ENCODE measurements at places on chromosomes 4 and X.
A peak's percentile ranks its signal among the peaks of the same experiment; 100 is the strongest.

DNA sequence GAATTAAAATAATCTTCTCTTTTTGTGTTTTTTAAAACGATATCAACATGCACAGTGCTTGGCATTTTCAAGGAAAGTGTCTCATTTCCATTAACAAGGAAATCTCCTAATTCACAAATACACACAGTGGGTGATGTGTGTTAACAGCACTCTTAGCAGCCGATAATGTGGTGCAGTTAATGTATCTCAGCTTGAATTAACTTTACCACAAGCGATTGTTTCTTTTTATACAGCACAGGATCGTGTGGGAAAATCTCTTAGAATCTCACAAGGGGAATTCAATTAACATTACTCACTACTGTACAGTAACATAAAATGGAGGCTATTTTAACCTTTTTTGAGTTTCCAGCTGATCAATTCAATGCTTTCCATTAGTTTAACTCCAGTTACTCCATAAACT, 1841.9 kb downstream of the STIM2 start:
- peak; percentile 11 for DNase-seq

DNA sequence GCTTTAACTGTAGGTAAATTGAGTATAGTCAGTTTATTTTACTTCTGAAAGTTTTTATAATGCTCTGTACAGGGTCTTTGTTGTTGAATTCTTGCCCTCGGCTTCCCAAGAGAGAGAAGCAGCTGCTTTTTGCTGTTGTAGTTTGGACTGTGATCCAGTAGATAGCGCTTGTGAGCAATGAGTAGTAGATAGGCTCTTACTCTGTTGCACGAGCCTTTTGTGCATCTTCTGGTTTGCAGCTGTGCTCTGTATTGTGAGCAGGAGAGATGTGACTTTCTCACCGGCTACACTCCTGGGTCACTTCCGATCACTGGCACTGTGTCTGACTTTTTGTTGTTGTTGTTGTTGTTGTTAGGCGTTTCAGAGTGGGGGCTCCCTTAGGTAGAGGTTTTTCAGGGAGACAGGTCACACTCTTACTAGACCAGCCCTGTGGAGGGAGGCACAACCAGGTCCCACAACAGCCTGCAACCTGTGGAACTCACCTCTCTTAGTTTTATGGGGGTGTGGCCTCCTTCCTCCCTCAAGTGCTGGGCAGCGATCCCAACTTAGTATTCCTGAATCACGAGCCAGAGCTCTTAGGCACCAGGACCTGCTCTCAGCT, 822.1 kb upstream of the GALNTL6 start:
- peak; percentile 50 for DNase-seq

GRCh38 chrX:672931-673330, 42.3 kb downstream of the SHOX start:
- DNase-seq, result no peak

GRCh38 chr4:9703391-9703790, 78.0 kb upstream of the DRD5 start:
- peak; percentile 60 for DNase-seq

GRCh38 chr4:13865871-13866669, 238.5 kb upstream of the BOD1L1 start:
- DNase-seq, result peak; percentile 15

DNA sequence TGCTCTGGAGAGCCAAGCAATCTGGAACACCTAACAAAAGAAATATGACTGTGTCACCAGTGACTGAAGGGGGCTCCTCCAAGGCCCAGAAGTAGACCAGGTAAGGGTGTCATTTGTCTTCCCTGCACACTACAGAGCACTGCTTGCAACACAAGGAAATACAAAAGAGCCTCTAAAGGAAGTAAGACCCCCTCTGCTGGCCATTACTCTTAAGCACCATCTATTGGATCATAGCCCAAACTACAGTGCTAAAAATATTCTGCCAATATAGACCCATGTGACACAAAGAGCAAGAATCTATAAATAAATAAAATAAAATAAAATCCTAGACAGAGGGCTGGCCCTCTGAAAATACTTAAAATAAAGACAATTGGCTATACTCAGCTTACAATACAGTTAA, 528.7 kb downstream of the TMA16 start:
- DNase-seq, result no peak

GRCh38 chrX:145292218-145292617, 44.9 kb downstream of the SPANXN1 start:
- DNase-seq, result no peak

DNA sequence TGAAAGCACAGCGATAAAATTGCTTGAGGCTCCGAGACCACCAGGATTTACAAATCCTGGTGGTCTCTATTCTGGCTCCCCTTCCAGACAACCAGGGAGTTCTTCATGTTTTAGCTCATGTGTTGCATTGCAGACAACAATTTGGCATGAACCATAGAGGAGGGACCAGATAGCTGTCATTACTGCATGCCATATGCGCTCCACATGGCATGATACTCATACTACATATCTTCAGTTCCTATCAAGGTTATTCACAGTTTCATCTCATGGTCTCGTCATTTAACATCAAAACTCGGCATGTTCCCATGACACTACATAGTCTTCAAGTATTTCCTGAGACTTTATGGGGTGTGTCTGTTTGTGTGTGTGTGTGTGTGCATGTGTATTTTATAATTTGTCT, 220.3 kb downstream of the OR13H1 start:
- no peak for DNase-seq

DNA sequence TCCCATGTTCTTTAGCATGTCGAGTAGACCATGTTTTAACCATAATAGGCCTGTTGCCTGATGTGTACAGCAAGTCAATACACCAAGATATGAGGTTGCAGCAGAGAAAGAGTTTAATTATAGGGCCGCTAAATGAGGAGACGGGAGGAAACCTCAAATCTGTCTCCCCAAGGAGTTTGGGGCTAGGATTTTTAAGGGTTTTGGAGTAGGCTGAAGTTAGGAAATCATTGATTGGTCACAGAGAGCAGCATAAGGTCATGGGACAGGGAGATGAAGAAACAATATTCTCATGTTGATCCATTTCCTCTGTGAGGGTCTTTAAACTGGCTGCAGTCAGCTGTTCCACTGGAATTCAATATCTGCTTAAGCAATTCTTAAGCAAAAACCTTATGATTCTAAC, 160.2 kb upstream of the GALNT7 start:
- no peak for DNase-seq

GRCh38 chr4:138861135-138861534, 154.4 kb upstream of the NOCT start:
- DNase-seq, result no peak

DNA sequence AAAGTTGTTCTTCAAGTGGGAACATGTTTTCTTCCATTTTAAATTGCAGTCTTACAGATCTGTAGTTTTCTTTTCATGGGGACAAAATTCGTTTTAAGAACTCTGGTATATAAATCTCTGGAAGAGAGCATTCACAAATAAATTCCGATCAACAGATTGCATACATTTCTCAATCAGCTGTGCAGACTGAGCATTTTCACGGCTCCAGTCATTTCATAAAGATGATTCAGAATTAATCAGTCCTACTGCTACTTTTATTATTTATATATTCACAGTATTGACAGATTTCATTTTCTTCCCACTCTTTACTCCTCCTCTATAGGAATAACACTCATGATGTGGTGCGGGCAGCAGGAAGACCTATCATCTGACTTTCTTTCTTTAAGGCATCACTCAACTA, 534.9 kb upstream of the FTHL17 start:
- no peak for DNase-seq

DNA sequence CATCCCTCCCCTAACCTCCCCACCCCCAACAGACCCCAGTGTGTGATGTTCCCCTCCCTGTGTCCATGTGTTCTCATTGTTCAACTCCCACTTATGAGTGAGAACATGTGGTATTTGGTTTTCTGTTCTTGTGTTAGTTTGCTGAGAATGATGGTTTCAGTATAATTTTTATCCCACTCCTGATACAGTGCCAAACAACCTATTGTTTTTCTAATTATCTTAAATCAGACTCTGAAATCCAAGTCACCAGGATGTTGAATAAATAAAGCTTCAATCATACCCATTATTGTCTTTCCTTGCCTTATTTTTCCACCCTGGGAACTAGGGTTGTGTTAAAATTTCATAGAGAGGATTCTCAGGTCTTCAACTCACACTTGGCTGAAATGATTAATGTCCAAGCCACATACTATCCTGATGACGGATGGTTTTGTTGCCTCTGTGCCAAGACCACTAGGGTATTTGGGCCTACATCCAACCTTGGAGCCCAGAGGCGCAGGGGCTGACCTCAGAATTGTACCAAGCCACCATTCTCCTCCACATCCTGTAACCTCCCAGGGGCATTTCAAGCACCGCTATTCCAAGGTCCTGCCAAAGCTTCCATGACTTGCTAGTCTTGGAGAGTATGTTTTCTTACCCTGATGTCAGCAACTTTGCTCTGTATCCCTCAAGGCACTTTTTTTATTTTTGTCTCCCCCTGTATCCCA, 332.4 kb downstream of the ARHGAP24 start:
- DNase-seq, result no peak
